ENCODE measurements at places on chromosomes 7 and 10.

GRCh38 chr7:4702961-4703512 lies 20.9 kb downstream of the FOXK1 start:
- no peak for DNase-seq

DNA sequence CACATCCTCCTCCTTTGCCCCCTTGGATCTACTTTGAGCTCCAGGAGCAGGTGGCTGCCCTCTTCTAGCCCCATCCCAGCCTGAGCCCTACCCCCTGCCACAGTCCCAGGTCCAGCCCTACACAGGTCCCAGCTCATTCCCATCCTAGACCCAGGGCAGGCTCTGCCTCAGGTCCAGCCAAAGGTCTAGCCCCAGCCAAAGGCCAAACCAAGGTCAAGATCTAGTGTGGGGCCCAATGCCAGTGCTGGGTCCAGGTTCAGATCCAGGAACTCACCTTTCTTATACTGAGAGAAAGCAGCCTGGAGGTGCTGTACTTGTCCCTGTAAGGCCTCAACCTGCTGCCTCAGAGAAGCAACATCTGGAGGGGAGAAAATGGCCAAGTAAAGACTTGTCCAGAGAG lies 8.5 kb downstream of the SFTPD start:
- DNase-seq, result no peak

GRCh38 chr10:108462005-108462404 lies 1297.5 kb upstream of the SORCS1 start:
- DNase-seq, result no peak

GRCh38 chr10:75597773-75598440 lies 166.5 kb downstream of the LRMDA start:
- DNase-seq, result no peak

DNA sequence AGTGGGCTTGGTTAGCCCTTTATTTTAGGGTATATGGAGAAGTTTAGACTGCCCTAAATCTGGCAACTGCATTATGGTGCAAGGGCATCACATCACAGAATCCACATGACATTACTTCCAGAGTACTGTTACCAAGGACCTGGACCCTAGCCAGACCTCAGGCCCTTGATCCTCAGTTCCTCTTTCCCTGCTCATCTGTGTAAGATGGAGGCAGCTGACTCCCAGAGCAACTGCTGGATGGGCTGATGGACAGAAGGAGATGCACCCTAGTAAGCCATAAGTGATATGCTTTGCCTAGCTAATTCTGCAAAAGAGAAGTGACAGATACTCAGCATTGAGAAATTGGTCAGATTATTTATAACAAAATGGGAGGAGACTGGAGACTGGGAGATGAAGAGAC lies 131.7 kb downstream of the DYNC1I1 start:
- no peak for DNase-seq

- DNase-seq, result peak; percentile 71
These were observed 183.1 kb downstream of the EXOC4 start for GRCh38 chr7:133436014-133436428.

DNA sequence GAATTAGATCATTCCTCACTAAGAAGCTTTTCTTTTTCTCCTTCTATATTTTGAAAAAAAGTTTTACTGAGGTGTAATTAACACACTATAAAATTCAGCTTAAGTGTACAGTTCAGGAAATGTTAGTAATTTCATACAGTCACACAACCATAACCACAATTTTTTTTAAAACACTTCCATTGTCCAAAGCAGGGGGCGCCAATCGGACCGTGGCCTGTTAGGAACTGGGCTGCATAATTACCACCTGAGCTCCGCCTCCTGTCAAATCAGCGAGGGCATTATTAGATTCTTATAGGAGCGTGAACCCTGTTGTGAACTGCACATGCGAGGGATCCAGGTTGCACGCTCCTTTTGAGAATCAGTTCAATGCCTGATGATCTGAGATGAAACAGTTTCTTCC lies 427.1 kb downstream of the TFEC start:
- no peak for DNase-seq

- peak; percentile 6 for DNase-seq
These were observed 41.5 kb upstream of the PLEKHA1 start for GRCh38 chr10:122333037-122333436.

DNA sequence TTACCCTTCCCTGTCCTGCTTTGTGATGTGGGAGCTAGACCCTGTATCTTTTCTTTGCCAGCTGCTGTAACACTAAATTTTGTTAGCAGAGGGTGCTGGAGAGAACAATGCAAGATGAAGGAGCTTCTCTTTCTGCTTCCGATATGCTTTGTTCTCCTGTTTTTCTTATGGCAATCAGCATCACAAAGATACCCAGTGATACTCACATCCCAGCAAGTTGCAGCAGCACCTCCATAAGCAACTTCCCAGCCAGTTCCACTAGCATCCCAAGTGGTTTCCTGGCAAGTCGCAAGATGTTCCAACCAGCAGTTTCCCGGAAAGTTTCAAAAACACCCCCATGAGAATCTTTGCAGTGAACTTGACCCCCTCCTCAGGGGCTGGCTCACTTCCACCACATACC lies 148.6 kb downstream of the IMMP2L start:
- DNase-seq, result no peak

DNA sequence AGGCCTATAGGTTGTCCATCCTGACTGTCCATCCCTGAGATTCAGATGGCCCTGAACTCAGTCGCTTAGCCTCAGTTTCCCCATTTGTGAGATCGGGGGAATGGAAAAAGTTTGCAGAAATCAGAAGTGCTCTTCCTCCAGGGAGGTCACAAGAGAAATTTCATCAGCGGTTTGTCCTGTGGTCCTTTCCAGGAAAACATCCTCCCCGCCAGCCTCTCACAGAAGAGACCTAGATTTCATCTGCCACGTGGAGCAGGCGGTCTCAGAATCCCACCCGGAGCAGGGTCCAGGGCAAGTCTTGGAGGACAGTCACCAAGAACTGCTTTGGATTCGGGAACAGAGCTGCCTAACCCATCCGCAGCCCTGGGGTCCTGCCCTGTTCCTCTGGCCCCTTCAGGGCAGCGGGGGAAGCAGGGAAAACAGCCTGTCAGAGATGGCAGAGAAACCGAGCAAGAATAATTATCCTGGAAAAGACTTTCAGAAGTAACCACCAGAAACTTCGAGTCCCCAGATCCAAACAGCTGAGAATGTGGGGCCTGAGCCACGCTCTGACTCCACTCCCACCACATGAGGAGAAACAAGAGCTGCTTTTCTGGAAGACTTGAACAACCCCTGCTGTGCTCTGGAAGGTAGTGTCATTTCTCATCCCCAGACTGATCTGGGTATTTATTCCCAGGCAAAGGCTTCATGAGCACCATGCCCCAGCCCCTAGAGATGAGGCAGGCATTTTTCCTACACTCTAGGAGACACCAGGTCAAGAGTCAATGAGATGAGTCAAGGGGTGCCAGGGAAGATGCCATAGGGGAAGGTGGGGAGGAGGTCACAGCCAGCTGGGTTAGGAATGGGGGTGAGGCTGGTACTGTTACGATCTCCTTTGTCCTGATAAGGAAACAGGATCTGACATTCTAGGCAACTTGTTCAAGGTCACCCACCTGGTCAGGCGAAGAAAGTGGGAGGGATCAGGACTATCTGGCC lies 1.1 kb upstream of the TNS3 start:
- DNase-seq, result no peak

DNA sequence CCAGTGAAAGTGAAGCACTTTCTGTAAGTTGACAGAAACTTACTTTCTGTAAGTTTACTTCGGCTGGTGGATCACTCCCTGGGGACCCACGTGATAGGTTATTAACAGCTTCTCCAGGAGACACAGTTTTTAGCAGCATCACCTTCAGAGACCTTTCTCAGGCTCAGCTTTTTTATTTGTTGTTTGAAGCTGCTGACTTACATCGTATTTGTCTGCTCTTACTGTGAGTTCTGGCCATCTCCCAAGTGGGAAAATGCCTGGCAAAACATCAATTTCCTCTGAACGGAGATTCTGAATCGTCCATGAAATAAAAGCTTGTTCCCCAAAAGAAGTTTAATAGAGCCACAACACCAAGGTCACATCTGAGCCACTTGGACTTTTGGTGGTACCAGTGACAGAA lies 178.7 kb upstream of the PODXL start:
- DNase-seq, result no peak

DNA sequence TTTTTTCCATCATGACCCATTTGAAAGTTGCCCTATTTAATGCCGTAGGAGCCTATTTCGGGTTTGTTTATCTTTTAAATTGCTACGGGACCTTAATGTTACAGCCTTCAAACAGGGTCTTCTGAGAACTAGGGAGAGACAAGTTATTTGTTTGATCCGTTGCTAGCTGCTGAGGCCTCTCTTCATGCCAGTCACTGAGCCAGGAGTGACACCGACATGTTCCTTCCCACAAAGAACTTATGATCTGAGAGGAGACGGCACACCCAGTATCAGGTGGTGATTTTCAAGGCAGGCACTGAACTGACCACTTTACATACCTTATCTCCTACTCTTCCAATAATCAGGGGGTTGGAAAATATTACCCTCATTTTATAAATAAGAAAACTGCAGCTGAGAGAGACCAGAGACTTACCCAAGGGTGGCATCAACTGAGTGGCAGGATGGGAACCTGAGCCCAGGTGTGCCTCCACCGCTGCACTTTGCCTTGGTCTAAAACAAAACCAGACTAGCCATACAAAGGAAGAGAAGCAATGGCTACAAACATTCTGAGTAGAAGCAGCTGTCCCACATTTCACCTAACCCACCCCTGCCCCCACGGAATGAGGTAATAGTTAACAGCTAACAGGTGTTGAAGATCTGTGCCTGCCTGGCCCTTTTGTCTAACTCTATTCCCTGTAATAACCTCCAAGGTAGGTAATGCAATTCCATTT lies 40.5 kb downstream of the PPP1R3C start:
- no peak for DNase-seq

DNA sequence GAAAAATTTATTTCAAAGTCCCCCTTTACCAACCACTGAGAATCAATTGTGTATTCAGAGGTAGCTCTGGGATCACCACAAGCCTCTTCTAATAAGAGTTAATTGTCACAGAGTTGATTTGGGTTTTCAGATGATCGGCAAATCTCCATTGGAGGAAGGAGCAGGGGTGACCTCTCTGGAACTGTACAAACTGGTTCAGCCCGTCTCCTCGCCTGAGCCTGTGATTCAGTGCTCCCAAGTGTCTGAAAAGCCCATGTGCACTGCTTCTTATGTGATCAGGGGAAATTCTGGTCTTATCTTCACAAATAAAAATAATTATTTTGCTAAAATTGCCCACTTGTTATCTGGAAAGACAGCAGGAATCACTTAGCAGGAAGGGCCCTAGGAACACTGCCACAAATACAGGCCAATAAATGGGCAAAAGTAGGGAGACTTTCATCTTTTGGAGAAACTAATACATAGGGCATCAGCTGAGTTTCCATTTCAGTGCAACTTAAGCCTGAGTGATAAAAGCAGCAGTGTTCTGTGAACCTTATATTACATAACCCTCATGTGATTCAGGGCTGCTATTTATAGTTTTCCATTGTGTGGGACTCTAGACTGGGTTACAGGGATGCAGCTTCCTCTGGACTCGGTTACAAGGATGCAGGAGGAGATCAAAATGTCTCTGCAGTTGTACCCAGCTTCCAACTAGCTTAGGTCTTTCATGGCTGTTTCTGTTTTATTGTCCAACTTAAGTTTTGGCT lies 32.3 kb downstream of the CDK1 start:
- peak; percentile 41 for DNase-seq

DNA sequence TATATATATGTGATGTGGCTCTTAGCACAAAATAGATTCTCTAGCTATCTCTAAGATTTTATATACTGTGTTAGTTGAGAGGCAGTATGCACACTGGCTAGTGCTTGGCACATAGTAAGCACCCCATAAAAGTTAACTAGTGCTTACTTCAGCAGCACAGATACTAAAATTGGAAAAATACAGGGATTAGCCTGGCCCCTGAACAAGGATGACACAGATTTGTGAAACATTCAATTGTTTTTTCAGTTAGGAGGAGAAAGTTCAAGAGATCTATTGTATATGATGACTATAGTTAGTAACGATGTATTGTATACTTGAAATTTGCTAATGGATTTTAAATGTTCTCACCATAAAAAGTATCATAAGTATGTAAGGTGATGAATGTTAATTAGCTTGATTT lies 78.3 kb upstream of the LRRC17 start:
- peak; percentile 13 for DNase-seq

GRCh38 chr7:139108266-139109187 lies 993 bp downstream of the ZC3HAV1 start:
- no peak for DNase-seq

DNA sequence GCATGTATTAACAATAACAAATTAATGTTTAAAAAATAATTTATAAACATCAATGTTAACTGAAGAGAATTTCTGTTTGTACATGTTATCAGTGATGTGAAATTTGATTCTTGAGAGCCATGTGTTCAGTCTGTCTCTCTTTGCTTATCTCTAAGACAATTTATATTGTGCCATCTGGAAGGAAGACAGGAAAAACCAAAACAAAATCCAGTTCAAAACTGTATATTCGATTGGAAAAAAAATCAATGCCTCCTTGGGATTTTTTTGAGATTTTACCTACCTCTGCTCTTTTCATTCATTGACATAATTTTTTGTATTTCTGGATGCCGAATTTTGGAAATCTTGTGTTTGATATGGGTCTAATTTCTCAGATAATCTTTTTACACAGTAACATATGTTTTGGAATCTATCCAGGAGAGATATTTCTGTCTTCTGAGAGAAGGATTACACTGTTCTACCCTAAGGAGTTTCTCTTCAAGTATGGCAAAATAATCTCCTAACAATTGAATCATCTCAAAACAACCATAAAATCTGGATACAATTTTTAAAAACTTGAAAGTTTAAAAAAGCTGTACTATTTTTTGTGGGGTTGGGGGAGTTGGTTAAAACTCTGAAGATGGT lies 311.9 kb upstream of the GNAI1 start:
- DNase-seq, result no peak

- no peak for DNase-seq
These were observed 31.9 kb downstream of the NKX6-2 start for GRCh38 chr10:132754071-132754470.

DNA sequence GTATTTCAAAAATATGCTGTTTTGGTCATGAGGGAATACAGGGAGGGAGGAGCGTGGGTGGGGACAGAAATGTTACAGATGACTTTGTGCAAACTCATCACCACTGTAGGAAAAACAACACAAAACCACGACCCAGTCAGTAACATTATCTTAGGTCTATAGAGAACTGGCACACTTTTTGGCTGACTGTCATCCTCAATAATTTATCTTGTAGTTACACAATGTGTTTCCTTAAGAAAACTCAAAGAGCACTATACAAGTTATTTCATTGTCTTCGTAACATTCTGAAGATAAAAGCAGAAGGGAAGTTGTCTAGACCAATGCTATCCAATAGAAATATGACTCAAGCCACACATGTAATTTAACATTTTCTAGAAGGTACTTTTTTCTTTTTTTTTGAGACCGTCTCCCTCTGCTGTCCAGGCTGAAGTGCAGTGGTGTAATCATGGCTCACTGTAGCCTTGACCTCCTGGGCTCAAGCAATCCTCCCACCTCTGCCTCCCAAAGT lies 16.9 kb upstream of the CDK14 start:
- DNase-seq, result peak; percentile 73

GRCh38 chr10:120336911-120337540 lies 120.0 kb upstream of the PLPP4 start:
- peak; percentile 22 for DNase-seq

GRCh38 chr7:1099637-1100036 lies 11.7 kb downstream of the GPER1 start:
- no peak for DNase-seq

Measured in HFFc6 (cell line).